Left cardiac atrium (tissue), 4 donors: ENCODE measurements at places on chromosomes 5 and 9. TPM values are rescaled to one million over a fixed set of nuclear protein-coding genes. Genes with fewer than 3 reads are reported as not detected.

DNA sequence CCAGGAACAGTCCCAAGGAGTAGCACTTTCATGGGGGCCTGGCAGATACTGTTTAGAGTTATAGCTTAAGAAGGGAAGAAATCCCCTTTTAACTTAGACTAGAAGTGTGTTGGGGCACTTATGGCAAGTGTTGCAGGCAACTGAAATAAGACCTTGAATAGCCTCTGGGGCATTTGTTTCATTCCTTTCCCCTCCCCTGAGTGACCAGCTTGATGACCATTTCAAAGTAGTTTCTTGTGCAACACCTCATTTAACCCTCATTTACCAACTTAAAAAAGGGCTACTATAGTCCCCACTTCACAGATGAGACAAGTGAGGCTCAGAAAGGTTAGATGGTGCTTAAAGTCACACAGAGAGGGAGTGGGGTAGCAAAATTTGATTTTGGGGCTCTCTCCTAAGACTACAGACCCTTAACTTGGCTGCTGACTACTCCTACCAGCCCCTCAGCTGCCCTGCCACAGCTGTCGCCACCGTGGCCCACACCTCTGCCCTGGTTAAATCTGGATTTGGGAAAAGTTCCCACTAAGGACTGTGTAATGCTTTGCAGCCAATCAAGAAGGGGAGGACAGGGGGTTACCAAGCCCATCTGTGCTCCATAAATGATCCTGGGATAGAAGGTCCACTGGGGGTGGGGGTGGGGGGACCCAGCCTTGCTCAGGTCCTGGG lies 5.5 kb downstream of the PDLIM4 start:
- no peak for DNase-seq

DNA sequence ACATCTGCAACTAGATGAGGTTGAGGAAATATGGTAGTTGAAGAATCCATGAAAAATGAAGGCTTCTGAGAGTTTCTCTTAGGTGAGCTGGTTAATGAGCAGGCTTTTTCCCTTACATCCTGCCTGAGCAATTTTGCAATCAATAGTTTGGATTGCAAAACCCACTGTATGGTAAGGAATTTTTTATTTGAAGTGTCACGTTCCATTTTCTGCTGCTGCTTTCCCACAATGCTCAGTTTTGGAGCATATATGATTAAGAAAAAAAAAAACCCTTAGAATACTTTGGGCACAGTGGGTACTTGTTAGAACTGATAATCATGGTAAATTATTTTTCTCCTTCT lies 144.2 kb downstream of the PCSK1 start:
- DNase-seq: no peak

The FOXD4 gene
- total RNA-seq: not detected

DNA sequence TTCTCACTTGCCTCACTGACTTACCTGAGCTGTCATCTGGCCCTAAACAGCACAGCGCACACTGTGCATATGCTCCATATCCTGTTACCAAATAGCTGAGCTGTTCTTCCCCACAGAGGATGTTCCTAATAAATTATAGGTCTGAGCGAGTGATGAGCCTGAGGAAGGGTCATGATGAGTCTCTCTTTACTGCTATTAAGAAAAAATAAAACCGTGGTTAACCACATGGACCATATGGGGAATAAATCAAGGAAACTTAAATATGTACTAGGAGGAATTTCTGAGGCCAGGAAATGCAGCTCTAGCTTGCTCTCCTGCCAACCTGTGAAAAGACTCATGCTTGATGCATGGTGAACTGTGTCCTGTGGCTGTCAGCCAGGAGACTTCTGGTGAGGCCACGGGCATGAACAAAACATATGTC lies 424.8 kb upstream of the DMAC1 start:
- no peak for DNase-seq

- no peak for DNase-seq
Measured at GRCh38 chr5:133382661-133383579, 229.4 kb downstream of the FSTL4 start.

The IL5 gene
- not detected for total RNA-seq

- no peak for DNase-seq
Measured at GRCh38 chr5:93644760-93645159, 61.7 kb downstream of the NR2F1 start.

DNA sequence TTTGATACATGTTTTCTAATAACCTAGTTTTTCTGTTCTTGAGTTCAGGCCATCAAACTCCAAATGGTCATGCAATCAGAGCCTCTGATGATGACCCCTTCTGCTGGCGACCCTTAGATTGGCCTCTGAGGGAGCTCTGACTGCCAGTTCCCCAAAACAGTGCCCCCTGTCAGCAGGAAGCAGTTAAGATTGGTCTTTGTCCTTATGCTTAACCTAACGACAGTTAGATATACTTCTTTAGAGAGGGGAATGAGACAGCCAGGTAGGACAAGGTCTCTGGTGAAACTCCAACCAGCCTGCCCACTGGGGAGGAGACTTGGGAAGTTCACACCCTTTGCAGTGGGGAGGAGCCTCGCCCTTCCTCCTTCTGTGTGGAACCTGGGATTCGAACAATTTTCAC lies 390.4 kb upstream of the KIF2A start:
- no peak for DNase-seq

DNA sequence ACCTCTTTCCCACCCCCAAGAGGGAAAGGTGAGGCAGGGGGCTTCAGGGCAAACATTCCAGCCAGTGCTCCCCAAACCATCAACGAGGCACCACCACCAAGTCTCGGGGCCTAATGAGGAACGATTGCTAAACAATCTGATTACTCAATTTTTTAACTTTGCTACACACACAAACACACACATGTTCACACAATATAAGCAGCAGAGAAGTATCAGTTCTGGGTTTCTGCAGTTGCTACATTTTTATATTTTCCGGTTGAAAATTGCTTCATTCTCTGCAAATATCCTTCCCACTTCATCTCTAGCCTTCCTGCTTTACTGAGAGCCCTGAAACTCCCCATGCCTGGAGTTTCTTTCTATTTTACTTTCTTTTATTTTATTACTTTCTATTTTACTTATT lies 60.2 kb downstream of the FEM1C start:
- no peak for DNase-seq

- DNase-seq: peak; percentile 69
Measured at GRCh38 chr9:94668928-94669729, 29.8 kb upstream of the FBP1 start.

DNA sequence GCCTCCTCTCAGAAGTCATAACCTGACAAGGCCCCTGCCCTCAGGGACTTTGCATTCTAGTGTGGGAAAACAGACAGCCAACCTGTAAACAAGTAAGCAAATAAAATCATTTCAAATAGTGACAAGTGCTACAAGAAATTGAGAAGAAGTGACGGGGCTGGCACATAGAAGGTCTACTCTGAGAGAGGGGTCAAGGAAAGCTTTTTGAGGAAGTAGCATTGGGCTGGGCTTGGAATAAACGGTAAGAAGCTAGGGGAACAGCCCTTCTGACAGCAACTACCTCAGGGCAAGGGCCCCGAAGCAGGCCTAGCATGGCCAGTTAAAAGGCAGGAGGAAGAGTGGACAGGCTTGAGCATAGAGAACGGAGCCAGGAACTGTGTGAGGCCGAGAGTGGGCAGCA lies 4.8 kb upstream of the SLC2A8 start:
- no peak for DNase-seq

DNA sequence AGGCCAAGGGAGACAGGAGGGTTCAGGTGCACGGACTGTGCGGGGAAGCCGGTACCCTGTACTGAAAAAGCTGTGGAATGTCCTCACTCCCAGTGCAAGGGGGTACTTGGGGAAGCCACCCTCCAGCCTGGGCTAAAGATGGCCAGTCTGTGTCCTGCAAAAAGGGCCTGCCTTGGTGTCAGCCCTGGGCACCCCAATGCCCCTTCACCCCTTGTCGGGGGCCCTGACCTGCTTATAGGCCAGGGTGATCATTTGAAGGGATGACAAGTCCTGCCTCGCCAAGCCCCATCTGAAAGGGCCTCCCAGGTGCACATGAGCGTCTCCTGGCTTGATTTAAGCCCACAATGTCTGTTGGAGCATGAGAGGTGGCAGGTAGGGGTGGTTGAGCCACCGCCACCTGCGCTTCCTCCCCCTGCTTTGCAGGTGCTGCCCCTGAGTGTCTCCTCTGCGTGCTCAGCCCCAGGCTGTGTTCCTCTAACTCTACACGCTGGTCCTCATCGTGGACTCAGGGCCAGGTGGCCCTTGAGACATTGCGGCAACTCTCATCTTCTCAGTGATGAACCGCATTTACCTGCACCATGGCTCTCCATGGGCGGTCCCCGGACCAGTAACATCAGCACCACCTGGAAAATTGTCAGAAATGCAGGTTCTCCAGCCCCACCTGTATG lies 97.0 kb downstream of the ANKRD33B start:
- DNase-seq: no peak

DNA sequence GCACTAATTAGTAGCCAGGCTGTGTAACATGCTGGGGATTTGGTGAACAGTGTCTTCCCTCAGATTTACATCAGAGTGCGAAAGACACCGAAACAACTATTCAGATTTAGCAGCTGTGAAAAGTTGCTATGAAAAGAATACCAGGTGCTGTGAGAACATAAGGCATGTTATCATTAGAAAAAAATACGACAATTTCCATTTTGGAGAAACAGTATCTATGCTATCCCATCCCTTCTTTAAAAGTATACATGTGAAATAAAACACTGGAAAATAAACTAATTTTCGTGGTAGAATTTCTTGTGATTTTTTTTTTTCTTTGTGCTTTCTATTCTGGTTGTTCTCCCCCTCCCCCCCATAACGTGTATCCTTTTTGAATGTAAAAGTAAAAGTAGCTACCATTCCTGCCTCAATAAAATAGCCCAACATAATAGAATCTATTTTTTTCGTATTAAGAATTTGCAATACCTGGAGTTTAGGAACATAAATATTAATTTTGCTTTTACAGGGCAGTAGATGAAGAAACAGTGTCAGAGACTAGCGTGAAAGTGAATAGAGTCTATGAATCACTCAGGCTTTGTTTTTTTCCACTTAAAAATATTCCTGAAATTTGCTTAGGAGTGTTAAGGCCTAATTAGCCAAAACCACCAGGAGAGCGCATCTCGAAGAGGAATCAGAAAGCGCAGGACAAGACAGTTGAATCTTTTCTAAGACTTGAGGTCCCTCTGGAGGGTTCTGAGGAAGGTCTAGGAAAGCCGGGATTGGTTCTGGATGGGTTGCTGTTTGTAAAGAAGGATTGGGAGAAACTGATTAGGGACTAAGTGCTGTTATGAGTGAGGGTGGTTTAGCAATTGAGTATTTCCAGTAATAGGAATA lies 813 bp upstream of the SLU7 start:
- DNase-seq: no peak

DNA sequence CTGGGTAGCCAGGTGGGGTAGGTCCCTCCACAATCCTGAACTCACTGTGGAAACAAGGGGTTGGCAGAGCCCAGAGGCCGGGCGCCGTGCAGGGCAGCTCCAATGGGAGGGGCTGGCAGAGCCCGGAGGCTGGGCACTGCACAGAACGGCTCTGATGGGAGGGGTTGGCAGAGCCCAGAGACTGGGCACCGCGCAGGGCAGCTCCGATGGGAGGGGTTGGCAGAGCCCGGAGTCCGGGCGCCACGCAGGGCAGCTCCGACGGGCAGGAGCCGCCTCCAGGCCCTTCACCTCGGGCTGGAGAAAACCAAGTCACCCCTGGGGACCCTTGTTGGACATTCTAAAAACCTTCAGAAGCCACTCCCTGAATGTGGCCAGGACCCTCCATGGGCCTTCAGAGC lies 9.3 kb downstream of the NACC2 start:
- DNase-seq: peak; percentile 65

The DAB2 gene
- total RNA-seq: 58.2 TPM

The IL4 gene
- not detected for total RNA-seq

GRCh38 chr9:123637945-123638634 lies 282.1 kb downstream of the CRB2 start:
- no peak for DNase-seq

GRCh38 chr5:96236051-96236450 lies 197.0 kb downstream of the PCSK1 start:
- no peak for DNase-seq

The ZNF189 gene
- 36.7 TPM for total RNA-seq

- no peak for DNase-seq
Measured at GRCh38 chr9:69599232-69599971, 72.8 kb downstream of the APBA1 start.

The RMRP gene
- total RNA-seq: 14,118 TPM

- peak; percentile 60 for DNase-seq
Measured at GRCh38 chr9:132409828-132410528, at the start of gene CFAP77. TSS of gene CFAP77 (plus strand) at chr9:132410211. CDS start at chr9:132410272, 61 bp downstream.

The IFNE gene
- total RNA-seq: not detected

DNA sequence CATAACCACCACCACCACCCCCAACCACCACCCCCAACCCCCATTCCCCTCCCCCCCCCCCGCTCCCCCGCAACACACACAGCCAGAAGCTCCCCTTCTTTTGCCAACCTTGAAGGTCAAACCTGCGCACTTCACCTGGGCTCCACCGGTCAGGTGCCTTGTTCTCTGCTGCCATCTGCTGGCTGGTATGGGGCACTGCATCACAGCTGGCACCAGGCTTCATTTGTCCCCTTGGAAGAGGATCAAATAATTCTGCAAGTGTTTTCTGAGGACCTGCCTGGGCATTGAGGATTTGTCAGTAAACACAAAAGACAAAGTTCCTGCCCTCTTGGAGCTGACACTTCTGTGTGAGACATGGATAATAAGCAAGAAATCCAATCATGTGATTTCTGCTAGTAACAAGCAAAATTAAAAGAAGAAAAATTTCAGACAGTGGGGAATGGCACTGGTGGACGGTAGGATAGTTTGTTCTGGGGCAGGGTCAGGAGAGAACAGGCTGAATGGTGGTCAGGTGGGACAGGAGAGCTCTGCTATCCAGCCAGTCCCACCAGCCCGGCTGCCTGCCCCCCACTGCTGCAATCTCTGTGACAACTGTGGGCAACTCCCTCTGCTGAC lies 55.6 kb upstream of the LMX1B start:
- peak; percentile 57 for DNase-seq

The PDE6A gene
- total RNA-seq: 0.16 TPM

- DNase-seq: no peak
Measured at GRCh38 chr9:121210536-121210935, 8.9 kb upstream of the RAB14 start.

DNA sequence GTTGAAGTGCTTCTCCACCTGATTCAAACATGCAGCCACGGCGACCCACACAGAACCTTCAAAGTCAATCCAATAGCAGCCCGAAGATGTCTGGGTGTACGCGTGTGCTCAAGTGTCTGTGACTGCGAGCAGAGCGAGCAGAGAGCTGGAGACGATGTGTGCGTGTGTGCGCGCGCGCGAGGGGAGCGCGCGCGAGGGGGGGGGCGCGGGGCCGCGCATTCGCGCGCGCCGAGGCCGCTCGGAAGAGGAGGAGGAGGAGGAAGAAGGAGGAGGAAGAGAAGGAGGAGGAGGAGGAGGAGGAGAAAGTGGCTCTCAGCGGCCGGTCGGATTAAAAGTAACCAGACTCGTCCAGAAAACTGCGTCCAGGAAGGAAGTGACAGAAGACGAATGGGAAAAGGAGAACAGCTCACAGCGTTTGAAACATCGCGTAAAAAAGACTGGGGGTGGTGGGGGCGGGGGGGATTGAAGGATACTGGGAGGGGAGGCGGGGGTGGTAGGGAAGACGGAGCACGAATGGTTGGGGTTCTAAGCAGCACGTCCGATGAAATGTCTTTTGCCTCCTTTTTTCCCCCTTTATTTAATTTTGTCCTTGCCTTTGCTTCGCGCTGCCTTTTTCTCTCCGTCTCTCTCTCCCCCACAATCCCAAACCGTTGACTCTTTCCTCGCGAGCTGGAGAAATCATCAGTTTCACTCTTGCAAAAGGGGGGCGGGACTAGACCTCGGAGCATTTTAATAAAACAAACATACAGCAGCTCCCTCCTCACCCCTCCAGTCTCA lies at the start of gene MEF2C:
TSS of gene MEF2C (minus strand) at position 126 of the 777 bp plus-strand sequence. CDS start 59,396 bp downstream, outside the sequence.
- DNase-seq: peak; percentile 74

The PCDHB11 gene
- total RNA-seq: 3.3 TPM
